CD14-positive monocyte (primary cell): ENCODE measurements at places on chromosomes 3 and 15. TPM values are rescaled to one million over a fixed set of nuclear protein-coding genes. Genes with fewer than 3 reads are reported as not detected.

AMIGO3 gene
- not detected for polyA plus RNA-seq

DNAH12 gene
- polyA plus RNA-seq: 0.03 TPM in 1 of 2 replicates, not detected in the other

ANKRD63 gene
- not detected for polyA plus RNA-seq

MAGEL2 gene
- not detected for polyA plus RNA-seq

HIGD2B gene
- polyA plus RNA-seq: not detected

PIGZ gene
- polyA plus RNA-seq: 1.6 TPM

GABPB1 gene
- 15.1 TPM for polyA plus RNA-seq

CRABP1 gene
- polyA plus RNA-seq: not detected

PRSS50 gene
- polyA plus RNA-seq: not detected

C3orf18 gene
- 0.76 TPM for polyA plus RNA-seq

FILIP1L gene
- 0.03 and 0.13 TPM in 2 replicates for polyA plus RNA-seq

LIPH gene
- polyA plus RNA-seq: not detected

NPAP1 gene
- polyA plus RNA-seq: not detected in 2 replicates

TLR9 gene
- not detected for polyA plus RNA-seq

MKRN2OS gene
- polyA plus RNA-seq: not detected in 2 replicates

PLCH1 gene
- polyA plus RNA-seq: not detected

COL6A6 gene
- polyA plus RNA-seq: not detected in 2 replicates

LYZL4 gene
- polyA plus RNA-seq: not detected in 2 replicates

ROBO2 gene
- not detected in 2 replicates for polyA plus RNA-seq

SAXO2 gene
- polyA plus RNA-seq: not detected

HHLA2 gene
- not detected in 2 replicates for polyA plus RNA-seq

CHRFAM7A gene
- 2.7 TPM for polyA plus RNA-seq

PYGO1 gene
- polyA plus RNA-seq: not detected

EOMES gene
- polyA plus RNA-seq: 0.05 TPM in 1 of 2 replicates, not detected in the other

ARGFX gene
- not detected for polyA plus RNA-seq

THAP10 gene
- 0.12 TPM for polyA plus RNA-seq

LYSMD2 gene
- polyA plus RNA-seq: 64.7 TPM

IL17RE gene
- not detected for polyA plus RNA-seq

NMNAT3 gene
- polyA plus RNA-seq: 2.9 and 3.2 TPM in 2 replicates

PLA2G4D gene
- polyA plus RNA-seq: not detected in 2 replicates

ANKRD34C gene
- not detected for polyA plus RNA-seq

WDR49 gene
- 5.0 TPM for polyA plus RNA-seq

IRAK2 gene
- 0.78 TPM for polyA plus RNA-seq

ZKSCAN7 gene
- 0.48 TPM for polyA plus RNA-seq

SNX4 gene
- polyA plus RNA-seq: 5.4 and 6.8 TPM in 2 replicates

ZNF280D gene
- 8.0 TPM for polyA plus RNA-seq

CCDC54 gene
- not detected in 2 replicates for polyA plus RNA-seq

TGM5 gene
- not detected for polyA plus RNA-seq

C2CD4A gene
- not detected for polyA plus RNA-seq

CHCHD6 gene
- 1.7 and 1.8 TPM in 2 replicates for polyA plus RNA-seq

ATG3 gene
- 226 TPM for polyA plus RNA-seq

USP8 gene
- 32.1 TPM for polyA plus RNA-seq

ASB14 gene
- polyA plus RNA-seq: not detected

PPM1L gene
- 5.8 and 7.8 TPM in 2 replicates for polyA plus RNA-seq

GOLGA6A gene
- not detected for polyA plus RNA-seq

CYP1A2 gene
- polyA plus RNA-seq: not detected

UBAP1L gene
- polyA plus RNA-seq: 3.0 and 4.8 TPM in 2 replicates

KNG1 gene
- polyA plus RNA-seq: not detected in 2 replicates

SETD2 gene
- polyA plus RNA-seq: 12.1 and 22.4 TPM in 2 replicates

ASB7 gene
- 5.3 TPM for polyA plus RNA-seq

NISCH gene
- polyA plus RNA-seq: 89.6 and 106 TPM in 2 replicates

RAB6B gene
- 0.46 TPM for polyA plus RNA-seq

OR5K2 gene
- polyA plus RNA-seq: not detected

RLBP1 gene
- polyA plus RNA-seq: not detected in 2 replicates

ATP2B2 gene
- not detected for polyA plus RNA-seq

BTLA gene
- 0.05 and 0.10 TPM in 2 replicates for polyA plus RNA-seq

SEMA5B gene
- polyA plus RNA-seq: not detected

LAMB2 gene
- polyA plus RNA-seq: 50.3 and 59.3 TPM in 2 replicates
